ENCODE measurements at places on chromosomes 7 and 10.

- H3K4me1 ChIP-seq = peaks cover 14% of the 10 kb centered on the region
- H3K27ac ChIP-seq = no peak overlapping the region
- H3K27me3 ChIP-seq = no peaks in the 10 kb centered on the region
- no peaks in the 10 kb centered on the region for H3K36me3 ChIP-seq
- no peak for DNase-seq
Observed at GRCh38 chr10:124112891-124113580, 19.6 kb upstream of the CHST15 start.

- peaks cover 11% of the 10 kb centered on the region for H3K27me3 ChIP-seq
- H3K4me3 ChIP-seq = no peak overlapping the region
- H3K27ac ChIP-seq = no peak overlapping the region
- no peaks in the 10 kb centered on the region for H3K36me3 ChIP-seq
Observed at GRCh38 chr7:108001764-108002725, 916 bp downstream of the LAMB1 start.

DNA sequence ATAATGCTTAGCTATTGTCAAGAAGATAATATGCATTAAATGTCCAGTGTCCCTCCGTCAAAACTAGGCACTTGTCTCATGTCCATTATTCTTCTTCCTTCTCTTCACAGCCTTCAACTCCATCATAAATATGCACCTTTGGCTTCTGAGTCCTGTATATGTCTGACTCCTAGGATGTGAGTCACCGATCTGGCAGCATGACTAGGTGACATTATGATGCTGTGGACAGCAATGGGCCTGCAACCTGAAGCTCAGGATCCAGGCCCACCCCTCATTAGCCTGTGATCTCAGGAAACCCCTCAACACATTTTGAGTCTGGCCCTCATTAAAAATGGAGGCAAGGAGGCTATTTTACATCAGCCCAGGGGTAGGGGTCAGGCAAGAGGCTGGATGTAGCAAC lies 362.5 kb upstream of the ZMIZ1 start:
- H3K36me3 ChIP-seq = no peaks in the 10 kb centered on the region
- H3K27me3 ChIP-seq = no peaks in the 10 kb centered on the region
- no peaks in the 10 kb centered on the region for H3K4me1 ChIP-seq
- H3K27ac ChIP-seq = no peak overlapping the region
- no peak overlapping the region for H3K4me3 ChIP-seq
- no peak for DNase-seq

DNA sequence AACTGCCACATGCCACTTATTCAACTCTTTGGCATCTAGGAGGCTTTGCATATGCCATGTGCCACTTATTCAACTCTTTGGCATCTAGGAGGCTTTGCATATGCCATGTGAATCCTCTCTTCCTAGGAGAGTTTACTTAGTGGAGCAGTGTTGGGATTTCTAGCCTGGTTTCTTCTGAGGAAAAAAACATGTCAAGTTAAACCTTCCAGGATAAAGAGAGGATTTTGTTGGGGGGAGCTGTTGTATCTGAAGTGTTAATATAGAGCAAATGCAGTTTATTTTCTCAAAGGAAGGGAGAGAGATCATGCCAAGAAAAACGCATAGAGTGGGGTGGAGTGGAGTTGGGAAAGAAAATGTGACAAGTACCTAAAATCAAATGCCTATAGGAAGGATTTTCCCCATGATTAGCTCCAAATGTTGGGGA lies 91.5 kb downstream of the MCU start:
- no peak for DNase-seq
- no peaks in the 10 kb centered on the region for H3K27me3 ChIP-seq
- no peak overlapping the region for H3K4me3 ChIP-seq
- no peaks in the 10 kb centered on the region for H3K4me1 ChIP-seq

DNA sequence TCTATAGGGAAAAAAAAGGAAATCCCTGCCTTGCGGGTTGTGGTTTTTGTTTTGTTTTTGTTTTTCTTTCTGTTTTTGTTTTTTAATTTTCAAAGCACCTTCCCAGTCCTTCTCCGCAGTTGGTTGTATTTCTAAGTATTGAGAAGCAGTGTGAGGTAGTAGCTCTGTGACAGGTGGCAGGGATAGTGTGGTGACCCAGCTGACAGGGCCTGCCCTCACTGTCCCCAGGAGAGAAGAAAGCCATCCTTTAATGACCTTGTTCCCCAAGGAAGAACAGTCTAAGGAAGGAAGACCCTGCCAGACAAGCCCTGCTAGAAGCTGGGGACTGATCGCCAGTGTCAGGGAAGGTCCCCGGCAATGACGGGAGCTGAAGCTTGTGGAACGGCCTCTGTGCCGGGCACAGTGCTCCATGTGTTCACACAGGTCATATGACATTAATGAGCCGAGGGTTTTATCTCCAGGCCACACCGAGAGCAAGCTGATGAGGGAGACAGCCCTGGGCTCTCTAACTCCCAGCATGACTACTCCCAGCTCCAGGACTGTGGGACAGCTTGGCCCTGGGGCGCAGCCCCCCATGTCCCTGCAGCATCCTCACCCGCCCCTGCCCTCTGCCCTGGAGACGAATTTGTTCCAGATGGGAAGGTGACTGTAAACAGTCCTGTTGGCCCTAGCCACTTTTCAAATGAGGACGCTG lies 69.0 kb upstream of the LRRC18 start:
- H3K4me1 ChIP-seq = no peaks in the 10 kb centered on the region
- H3K27ac ChIP-seq = no peak overlapping the region

DNA sequence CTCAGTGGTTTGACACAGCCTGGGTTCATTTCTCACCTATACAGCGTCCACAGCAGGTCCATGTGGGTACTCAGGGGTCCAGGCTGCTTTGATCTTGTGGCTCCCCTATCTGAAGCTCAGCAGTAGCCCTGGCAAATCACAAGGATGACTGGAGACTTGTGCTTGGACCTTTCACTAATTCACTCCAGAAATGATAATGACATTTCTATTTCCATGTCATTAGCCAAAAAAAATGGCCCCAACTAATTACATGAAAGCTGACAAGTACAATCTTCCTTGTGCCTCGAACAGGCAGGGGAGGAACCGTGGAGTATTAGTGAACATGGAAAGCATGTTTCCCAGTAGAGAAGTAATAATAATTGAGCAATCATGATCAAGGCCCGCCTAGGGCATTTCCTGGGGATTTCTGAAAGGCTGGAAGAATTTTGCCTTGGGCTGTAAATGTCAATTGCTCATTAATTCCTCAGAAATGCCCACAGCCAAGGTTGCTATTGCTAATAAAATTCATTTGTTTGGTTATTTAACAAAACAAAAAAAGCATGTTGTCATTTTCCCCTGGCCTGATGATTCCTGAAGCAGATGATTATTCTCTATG lies 586.1 kb downstream of the SDK1 start:
- no peak overlapping the region for H3K27ac ChIP-seq
- no peaks in the 10 kb centered on the region for H3K27me3 ChIP-seq
- H3K4me3 ChIP-seq = no peak overlapping the region
- no peaks in the 10 kb centered on the region for H3K36me3 ChIP-seq
- no peaks in the 10 kb centered on the region for H3K4me1 ChIP-seq
- no peak for DNase-seq

GRCh38 chr7:1425292-1426136 lies 33.8 kb downstream of the MICALL2 start:
- H3K4me1 ChIP-seq = no peaks in the 10 kb centered on the region
- H3K27me3 ChIP-seq = no peaks in the 10 kb centered on the region
